ENCODE measurements at places on chromosomes 6 and 20.

GRCh38 chr6:7201444-7201731, 93.6 kb downstream of the RREB1 start:
- DNase-seq = no peak

DNA sequence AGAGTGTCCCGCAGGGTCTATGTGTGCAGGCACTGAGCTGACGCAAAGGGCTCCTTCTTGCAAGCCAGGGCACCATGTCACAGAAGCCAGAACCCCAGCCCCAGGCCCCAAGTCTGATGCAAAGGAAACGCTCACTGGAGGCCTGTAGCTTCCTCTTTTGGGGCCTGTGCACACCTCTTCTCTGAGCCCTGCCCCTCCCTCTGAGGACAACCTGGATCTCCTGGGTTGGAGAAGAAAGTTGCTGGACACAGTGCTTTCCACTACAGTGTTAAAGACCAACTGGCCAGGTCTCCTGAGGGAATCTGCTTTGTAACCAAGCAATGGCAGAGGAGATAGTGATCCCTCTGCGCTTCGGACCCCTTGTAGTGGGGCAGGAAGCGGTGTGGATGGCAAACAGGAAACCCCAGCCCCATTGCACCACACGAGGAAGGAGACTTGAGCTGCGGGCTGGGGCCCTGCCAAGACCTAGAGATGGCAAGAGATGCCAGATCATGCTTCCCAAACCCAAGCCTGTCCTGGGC, 90.0 kb downstream of the PRND start:
- no peak for DNase-seq

DNA sequence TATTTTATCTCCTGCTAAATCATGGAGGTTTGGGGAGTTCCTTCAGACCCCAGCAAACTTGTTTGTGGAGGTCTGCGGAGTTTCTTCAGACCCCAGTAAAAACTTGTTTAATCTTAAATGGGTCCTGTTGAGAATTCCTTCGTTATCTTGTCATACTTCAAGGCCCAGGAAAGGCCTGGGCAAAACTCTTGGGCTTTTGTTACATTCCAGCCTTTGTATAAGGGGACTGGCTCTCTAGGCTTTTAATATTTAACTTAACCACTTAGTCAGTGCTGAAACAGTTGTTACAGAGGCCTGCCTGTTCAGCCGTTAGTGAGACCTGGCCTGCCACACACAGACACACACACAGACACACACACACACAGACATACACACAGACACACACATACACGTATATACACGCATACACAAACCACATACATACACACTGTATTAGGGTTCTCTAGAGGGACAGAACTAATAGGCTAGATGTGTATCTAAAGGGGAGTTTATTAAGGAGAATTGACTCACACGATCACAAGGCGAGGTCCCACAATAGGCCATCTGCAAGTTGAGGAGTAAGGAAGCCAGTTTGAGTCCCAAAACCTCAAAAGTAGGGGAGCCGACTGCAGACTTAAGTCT, 21.3 kb upstream of the CST3 start:
- no peak for DNase-seq

GRCh38 chr6:119627908-119628669, 278.5 kb upstream of the MAN1A1 start:
- no peak for DNase-seq

DNA sequence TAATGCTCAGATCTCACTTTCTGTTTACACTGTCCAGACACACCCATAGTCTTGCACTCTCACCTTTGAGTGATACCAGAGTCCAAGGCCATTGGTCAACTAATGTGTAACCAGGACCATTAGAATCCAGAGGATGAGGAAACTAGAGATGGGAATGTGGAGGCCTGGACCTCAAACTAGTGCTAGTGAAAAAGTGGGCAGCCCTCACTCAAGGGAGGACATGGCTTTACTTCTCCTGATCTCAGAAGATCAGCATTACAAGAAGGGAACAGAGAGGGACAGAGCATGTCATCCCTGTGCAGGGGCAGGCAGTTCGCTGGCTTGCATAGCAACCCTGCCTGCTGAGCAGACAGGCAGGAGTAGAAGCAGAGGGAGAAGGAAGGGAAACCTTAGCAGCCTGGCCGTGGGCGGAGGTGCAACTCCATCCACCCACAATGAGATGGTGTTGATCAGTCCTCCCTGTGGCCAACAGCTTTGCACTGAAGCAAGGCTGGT, 22.6 kb upstream of the XRN2 start:
- no peak for DNase-seq

- no peak for DNase-seq
Measured at GRCh38 chr20:9148291-9148690, 79.4 kb downstream of the PLCB4 start.

DNA sequence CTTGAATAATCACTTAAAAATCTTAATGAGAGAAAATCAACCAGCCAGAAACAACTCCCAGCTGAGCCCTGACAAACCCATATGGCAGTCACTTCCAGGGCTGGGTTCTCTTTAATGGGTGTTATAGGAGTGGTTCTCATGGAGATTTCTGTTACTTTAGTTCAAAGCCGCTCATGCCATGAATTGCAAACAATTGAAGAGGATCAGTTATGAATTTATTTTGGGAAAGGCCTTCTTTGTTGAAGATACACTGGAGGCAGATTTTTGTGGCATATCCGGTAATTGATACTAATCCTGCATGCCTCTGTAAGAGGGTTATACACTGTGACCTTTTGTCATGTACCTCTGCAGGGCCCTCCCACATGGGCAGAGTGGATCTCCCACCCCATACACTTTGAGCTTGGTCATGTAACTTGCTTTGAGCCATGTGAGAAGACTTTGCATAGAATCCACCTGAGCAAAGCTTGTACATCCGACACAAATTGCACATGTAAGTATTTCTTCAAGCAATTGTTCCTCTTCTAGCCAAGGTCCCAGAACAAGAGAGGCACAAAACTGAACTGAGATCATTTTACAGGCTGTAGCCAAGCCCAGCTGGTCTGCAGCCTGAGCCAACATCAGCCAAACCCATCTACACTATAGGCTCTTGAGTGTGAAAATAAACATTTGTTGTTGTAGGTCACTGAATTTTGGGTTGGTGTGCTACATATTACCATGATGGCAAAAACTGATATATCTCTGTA, 492.3 kb downstream of the PREX1 start:
- no peak for DNase-seq

GRCh38 chr6:26215585-26216358, 128.5 kb downstream of the HFE start:
- DNase-seq = no peak

GRCh38 chr20:33859751-33860150, 48.6 kb downstream of the CHMP4B start:
- DNase-seq = no peak

- no peak for DNase-seq
Measured at GRCh38 chr6:42199106-42199981, 4.6 kb upstream of the GUCA1B start.

DNA sequence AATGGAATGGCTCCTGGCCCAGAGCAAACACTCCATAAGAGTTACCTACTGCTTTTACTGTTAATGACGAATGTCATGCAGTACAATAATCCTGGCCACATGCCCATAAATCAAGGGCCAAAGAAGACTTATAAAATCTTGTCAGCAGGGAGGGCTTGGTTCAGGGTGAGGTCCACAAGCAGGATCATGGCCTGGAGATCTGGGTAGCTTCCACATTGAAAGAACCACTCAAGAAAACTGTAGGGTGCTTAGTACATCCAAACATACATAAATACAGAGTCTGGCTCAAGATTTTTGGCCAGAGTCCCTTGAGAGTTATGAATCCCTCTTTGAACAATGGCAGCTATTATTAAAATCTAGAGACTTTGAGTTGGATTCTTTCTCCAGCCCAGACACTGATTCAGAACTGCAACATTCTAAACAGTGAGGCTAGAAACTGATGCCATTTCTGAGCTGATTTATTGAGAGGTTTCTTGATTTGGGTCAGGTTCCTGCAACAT, 188.7 kb downstream of the CDC5L start:
- no peak for DNase-seq

- DNase-seq = no peak
Measured at GRCh38 chr6:18110162-18110561, 12.3 kb downstream of the NHLRC1 start.

DNA sequence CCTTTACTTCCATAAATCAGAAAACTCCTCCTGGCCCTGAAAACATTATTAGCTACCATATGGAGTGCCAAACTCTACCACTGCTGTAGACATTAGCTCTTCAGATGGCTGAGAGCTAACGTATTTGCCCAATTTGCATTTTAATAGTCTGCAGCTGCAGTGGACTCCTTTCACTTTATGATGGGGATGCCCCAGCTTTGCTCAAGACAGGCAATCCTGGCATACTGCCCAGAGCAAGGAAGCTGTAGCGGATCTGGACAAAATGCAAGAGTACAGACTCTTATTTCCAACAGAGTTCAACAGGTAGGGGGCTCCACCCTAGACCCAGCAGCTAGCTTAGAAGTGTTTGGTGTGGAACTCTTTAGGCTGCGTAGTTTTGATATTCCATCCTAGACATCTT, 246.7 kb downstream of the FOXC1 start:
- DNase-seq = no peak

DNA sequence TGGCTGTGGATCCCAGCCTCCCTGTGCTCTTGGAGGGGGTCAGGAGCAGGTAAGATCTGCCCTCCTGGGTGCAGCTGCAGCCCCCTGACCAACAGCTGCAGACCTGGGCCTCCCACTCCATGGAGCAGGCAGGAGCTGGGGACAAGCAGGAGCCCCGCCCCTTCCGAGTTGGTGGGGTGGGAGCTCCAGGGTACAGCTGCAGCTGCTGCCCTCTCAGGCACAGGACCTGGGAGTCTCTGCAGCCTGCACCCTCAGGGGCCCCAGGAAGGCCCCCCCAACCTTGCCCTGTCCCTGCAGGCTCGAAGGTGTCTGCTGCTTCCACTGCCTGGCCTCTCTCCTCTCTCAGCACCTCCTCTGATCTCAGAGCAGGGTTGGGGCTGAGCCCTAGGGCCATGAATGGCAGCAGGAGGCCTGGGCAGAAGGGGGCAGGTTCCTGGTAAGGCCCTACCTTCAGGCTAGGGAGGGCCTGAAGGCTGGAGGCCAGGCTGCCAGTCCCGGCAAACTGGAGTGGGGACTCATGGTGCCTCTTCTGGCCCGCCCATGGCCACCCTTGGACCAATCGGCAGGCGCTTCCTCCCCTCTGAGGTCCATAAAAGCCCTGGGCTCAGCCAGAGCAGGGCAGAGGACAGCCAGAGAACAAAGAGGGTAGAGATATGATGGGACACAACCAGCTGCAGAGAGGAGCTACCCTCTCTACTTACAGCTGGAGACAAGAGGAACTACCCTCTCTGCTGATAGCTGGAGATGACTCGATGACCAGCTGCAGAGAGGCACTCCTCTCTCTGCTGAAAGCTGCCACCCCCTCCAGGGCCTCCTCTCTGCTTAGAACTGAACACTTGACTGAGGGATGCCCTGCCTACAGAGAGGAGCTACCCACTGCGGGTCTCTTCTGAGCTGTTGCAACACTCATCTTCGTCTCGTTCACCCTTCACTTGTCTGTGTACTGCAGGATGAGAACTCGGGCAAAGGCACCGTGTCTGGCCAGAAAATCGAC, 7.8 kb upstream of the PACSIN1 start:
- DNase-seq = no peak

- no peak for DNase-seq
Measured at GRCh38 chr6:47310131-47310480, 401 bp upstream of the TNFRSF21 start.

All from endothelial cell (in vitro differentiated cells).